ENCODE measurements at places on chromosomes 3 and 15.

DNA sequence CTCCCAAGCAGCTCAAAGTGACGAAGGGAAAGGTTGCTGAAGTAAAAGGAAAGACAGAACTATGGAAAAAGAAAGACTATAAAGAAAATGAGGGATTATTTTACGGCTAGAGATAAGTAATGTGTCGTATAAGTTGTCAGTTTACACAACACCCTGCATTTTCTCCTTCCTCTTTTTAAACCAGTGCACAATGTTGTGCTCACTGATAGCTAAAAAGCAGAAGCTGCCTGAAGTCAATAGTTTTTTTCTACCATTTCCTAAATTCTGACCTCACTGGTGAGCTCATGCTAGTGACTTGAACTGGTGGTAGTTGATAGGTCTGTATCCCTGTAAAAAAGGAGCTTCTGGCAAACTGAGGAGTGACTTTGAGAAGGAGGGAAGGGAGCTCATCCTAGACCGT is 368.6 kb upstream of the GBE1 start:
- DNase-seq: no peak

GRCh38 chr3:13487403-13487802 is 7.3 kb downstream of the HDAC11 start:
- DNase-seq: no peak

DNA sequence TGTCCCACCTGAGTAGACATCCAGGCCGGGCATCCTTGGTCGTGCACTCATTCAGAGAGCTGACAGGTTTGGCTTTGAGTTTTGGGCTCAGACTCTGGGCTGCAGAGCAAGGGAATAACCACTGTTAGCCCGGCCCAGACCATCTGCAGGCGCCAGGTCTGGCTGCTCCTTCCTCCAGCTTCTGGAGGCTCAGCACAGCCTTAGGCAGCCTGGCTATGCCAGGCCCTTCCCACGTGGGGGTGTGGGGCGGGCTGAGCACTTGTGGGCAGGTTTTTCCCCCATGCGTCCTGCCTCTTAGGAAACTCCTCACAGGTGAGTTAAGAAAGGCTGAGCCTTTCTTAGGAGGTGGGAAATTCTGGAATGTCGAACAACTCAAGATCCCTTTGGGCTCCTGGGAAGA is 11.2 kb downstream of the PLA2G4B start:
- DNase-seq: no peak

DNA sequence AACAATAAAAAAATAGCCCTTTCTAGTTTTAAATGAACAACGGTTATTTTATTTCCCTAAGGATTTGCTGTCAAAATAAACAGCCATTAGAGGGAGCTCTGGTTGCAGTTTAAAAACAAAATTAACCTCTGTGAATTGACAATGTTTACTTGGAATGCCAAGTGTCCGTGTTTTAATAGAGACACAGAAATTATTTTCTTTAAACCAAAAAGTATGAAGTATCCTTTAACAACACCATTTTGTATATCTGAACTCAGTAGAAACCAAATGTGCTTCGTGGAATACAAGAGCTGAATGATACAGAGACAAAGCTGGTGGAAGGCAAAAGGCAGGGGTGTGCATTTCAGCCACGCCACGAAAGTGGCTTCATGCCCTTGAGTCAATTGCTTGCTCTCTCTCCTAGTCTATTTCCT is 74.4 kb downstream of the MOBP start:
- DNase-seq: peak; percentile 35

GRCh38 chr3:127951276-127951675 is 36.2 kb downstream of the KBTBD12 start:
- peak; percentile 53 for DNase-seq

- no peak for DNase-seq
These were observed 20.9 kb upstream of the MELTF start for GRCh38 chr3:197050511-197050910.

DNA sequence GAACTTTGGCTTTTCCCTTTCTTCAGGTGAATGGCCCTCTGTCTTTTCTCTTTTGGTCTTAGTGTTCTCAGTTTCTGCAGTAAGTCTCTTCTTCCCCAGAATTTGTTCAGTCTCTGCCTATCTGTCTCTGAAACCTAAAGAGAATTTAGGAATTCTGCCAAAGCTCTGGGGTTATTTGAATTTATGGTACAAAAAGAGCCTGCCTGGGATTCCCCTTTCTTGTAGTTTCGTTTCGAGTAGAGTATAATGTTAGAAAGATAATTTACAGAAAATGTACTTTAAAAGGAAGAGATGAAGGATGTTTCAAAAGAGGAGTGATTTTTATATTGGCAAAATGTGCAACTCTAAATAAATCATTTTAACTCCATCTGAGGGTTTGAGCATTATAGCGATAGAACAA is 247.4 kb upstream of the SATB1 start:
- no peak for DNase-seq

DNA sequence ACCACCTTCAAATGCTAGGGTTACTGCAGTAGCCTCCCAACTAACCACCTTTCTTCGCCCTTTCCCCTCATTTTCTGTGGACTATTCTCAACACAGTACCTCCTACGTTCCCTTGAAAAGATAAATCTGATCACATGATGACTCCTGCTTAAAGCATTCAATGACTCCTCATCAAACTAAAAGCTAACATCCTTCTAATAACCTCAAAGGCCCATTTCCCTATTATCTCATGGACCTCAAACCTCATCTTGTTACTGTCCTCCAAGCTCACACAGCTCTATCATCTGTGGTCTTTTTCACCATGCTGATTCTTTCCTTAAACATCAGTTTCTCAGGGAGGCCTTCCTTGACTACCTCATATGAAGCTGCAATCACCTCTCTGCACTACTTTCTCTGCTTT is 29.6 kb downstream of the GADL1 start:
- peak; percentile 36 for DNase-seq

DNA sequence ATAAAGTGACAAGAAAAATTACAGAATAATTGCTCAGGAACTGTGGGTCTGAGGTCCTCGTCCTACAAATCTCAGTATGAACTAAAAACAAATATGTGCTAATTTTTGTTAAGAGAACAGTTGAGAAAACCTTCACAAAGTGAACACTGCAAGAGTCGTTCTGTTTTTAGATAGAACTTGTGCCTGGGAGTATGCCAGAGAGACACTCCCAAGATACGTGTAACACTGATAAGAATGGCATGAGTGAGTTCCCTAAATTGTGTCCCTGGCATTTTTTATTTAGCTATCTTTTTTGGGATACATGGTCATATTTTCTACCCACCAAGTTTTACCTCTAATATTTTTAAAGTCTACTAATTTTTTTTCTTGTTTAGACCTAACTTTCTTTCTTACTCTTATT is 860.0 kb upstream of the NR2F2 start:
- no peak for DNase-seq

DNA sequence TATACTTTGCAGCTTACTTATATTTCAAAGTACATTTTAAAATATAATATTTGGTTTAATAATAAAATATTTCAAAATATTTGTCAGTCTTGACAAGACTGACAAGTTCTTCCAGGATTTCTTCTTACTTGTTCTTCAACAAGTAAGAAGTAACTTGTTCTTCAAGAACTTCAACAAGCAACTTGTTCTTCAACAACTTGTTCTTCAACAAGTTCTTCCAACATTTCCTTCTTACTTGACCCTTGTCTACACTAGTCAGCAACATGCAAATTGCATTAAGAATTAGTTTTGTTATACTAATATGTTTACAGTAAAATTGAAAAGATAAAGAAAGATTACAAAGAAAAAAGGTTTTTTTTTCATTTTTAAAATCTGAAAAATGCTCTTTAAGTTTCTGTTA is 731.7 kb downstream of the NSUN3 start:
- DNase-seq: no peak

GRCh38 chr3:41874022-41874421 is 87.9 kb downstream of the ULK4 start:
- no peak for DNase-seq

GRCh38 chr15:93929375-93930094 is 301.8 kb upstream of the MCTP2 start:
- DNase-seq: peak; percentile 2

- DNase-seq: no peak
These were observed 1.2 kb upstream of the ARHGEF26 start for GRCh38 chr3:154119951-154120350.

GRCh38 chr15:70100474-70101341 is 3.0 kb upstream of the TLE3 start:
- peak; percentile 30 for DNase-seq

DNA sequence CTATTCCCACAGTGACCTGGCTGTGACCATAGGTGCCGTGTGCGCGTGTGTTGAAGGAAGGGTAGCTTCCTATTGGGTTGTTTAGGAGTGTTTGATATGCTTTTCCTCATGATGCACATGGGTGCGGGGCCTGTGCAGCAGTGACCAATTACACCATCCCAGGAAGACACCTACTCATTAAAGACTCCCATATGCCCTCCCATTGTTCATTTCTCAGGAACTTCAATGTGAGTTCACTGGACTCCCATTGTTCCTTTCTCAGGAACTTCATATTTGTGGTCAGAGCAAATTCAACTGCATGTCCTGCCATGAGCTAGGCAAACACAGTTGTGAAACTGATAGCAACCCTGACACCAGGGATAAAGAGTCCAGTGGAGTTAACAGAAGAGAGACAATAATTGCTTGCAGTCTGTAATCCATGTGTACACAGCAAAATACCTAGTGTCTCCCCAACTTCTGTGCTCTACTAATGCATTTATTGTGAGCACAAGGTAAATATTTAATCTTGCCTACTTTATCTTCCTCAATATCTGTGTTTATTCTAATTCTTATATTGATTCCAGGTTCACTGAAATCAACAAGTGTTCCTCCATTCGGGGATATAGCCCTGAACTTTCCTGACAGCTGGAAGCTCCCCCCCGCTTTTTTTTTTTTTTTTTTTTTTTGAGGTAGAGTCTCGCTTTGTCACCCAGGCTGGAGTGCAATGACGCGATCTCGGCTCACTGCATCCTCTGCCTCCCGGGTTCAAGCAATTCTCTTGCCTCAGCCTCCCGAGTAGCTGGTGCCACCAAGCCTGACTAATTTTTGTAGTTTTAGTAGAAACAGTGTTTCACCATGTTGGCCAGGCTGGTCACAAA is 57.5 kb upstream of the GCNT3 start:
- DNase-seq: peak; percentile 36

GRCh38 chr15:68698708-68699107 is 119.9 kb downstream of the CORO2B start:
- DNase-seq: no peak

DNA sequence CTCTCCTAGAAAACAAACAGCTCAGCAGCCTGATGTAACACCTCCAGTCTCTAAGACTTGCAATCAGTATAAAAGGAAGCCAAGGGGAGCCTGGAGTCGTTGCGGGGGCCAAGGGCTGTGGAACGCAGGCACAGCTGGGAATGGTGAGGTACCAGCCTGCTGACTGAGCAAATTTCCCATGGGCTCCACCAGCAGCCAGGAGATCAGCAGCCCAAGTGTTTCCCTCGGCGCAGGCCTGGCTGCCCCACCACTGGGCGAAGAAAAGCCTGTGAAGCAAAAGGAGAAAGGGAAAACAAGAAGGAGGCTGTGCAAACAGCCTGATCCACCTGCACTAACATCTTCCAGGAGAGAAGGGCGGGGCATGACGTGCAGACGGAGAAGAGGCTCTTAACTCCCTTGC is 155.3 kb downstream of the SHQ1 start:
- no peak for DNase-seq

DNA sequence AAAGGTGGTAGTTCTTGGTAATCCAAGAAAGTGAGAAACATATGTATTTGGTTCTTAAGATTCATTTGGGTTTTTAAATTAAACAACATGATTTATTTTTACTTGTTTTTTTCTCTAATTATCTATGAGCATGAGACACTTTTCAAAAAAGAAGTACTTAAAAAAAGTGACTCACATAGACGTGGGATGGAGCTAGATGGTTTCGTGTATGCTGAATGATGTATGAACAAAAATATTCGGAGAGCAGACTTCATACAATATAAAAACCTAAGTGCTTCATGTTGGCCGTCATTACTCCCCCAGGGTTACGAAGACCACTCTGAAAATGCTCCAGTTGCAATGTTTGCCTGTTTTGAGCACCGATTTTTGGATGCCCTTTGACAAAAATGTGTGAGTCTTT is 90.9 kb downstream of the RORA start:
- no peak for DNase-seq

DNA sequence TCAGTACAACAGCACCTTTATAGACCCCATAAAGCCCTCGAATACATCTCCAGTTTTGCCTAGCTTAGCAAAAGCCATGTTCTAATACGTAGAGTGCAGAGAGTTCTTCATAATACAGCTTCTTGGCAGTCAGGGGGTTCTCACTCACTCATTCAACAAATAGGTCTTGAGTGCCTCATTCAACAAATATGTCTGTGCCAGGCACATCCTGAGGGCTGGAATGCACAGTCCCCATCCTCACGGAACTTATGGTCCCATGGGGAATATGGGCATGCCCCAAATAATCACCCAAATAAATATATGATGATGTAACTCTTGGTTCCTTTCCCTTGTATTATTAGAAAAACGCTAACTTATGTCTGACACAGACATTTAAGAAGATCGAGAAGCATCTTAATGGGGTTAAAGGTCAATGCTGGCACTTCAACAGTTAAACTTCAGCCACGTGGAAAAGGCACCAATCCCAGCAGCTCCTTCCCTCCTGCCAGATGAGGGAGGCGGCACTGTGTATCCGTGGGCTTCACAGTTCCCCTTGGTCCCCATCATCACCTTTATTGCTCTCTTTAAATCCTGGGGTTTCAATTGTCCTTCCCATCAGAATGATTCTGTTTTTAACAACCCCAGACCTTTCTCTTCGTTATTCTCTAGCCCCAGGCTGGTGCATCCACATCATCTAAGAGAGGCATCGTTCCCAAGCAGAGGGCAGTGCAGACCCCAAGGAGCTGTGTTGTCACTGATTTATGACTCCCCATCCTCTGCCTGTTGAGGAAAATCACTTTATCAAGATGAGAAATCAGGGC is 18.9 kb upstream of the SEMA5B start:
- DNase-seq: peak; percentile 82

DNA sequence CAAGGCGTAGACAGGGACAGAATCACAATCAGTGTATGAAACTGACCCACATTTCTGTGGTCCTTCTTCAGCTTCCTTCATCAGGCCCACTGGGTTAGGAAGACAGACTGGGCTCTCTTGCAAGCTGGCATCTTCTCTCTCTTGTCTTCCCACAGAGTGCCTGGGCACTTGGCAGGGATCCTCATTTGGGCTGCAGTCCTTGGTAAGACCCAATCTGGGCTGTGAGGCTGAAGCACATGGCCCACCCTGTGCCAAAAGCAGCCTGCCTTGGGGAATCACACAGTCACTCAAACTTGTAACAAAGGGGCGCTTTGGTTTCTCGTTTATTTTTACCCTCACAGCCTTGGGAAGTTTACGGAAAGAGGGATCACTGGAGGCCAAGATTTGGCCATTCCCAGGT is 8.2 kb upstream of the EPHB3 start:
- DNase-seq: no peak
